Sigmoid colon (tissue), 7 donors: ENCODE measurements at places on chromosomes 6 and 20. TPM values are rescaled to one million over a fixed set of nuclear protein-coding genes. Genes with fewer than 3 reads are reported as not detected.

DNA sequence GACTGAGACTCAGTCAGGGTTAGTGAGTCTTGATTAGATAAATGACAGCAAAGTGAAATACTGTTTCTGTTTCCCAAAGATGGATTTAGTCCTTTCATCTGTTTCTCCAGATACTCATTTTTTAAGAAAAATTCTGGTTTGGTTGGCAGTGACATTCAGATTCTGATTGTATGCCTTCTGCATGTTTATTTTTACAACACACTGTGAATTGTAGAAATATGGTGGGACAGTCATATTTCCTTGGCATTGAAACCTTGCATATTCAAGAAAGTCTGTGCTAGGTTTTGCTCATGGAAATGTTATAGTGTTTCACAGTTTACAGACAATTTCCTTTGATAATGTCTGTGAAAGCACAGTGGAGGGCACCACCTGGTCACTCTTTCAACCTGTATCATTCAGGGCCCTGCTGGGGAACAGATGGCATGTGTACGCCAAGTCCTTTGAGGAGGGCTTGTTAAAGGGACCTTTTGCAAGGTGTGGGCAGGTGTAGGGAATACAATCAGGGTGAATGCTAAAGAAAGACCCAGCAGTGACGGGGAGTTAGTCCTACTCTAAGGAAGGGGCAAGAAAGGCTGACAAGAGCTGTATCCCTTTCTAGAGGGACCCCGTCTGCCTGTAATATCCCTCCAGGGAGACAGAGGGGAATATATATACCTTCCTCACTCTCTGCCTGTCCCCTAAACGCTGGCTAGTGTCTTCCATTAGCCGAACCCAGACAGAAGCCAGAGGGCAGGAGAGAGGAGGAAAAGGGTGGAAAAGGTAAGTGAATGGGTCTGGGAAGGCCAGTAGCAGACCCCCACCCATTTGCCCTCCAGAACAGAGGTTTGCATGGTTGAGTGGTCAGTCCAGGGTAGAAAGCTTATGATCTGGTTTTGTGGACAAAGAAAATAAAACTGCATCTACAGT is 10.2 kb downstream of the PLCB4 start:
- DNase-seq, result no peak

- no peak for DNase-seq
Observed at GRCh38 chr20:34222208-34222607, 19.0 kb upstream of the ASIP start.

GRCh38 chr20:6739406-6739805 is 28.1 kb upstream of the BMP2 start:
- DNase-seq, result no peak

DNA sequence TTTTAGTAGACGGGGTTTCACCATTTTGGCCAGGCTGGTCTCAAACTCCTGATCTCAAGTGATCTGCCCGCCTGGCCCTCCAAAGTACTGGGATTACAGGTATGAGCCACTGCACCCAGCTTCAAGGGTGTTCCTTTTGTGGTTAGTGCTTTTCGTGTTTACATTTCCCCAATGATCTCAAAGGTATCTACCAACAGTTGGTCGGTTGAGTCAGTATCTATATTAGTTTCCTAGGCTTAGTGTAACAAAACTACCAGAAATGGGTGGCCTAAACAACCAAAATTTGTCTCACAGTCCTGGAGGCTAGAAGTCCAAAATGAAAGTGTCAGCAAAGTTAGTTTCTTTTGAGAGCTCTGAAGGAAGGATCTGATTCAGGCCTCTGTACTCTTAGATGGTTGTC is 30.1 kb downstream of the CASP8AP2 start:
- no peak for DNase-seq

Gene OR12D2
- not detected for total RNA-seq

Gene MYLK2
- total RNA-seq, result 0.81 TPM
